ENCODE measurements at places on chromosomes 3 and 15.

DNA sequence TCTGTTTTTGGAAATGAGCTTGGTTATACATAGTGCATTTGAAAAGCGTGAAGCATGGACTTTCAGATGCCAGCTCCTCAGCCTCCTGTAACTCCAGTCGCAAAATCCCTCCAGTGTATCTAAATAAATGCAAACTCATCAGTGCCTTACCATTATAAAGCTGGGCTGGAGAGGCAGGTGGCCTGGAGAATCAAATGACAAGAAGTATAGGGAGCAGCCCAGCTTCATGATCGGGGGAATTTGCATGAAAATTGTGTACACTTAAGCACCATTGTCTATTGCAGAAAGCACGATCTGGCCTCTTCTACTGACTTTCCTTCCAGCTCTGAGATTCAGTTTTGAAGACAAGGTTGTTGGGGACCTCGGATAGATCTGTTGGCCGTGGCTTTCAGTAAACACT, 71.7 kb downstream of the IGF1R start:
- no peak for DNase-seq

DNA sequence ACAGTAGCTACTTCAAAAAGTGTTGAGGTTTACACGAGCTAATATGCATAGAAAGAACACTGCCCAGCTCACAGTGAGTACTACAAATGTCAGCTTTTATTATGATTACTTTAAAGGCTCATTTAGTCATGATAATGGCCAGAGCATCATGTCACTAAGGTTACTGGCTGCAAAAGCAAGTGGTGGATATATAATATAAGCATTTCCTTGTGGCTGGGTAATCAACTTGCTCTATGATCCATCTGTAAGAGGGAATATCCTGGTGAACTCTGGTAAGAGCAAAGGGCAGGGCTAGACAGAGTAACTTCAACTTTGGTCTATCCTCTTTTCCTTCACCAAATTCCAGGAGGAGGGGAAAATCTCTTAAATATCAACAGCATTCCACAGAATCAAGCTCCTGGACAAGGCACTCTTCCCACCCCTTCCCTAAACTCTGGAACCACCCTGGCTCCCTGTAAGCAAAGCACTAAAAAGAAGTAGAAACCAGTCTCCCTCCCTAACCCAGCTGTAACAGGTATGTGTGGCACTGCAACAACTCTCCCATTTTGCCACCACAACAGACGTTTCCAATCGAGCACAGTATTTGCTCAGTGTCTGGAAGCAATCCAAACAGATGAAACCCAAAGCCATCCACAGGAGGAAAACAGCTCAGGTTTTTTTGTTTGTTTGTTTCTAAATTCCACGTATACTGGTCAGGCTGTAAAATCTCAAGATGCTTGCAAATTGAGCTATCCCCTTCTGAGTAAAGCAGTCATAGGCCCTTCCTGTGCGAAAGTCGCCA, 13.4 kb downstream of the B4GALT4 start:
- DNase-seq: no peak

DNA sequence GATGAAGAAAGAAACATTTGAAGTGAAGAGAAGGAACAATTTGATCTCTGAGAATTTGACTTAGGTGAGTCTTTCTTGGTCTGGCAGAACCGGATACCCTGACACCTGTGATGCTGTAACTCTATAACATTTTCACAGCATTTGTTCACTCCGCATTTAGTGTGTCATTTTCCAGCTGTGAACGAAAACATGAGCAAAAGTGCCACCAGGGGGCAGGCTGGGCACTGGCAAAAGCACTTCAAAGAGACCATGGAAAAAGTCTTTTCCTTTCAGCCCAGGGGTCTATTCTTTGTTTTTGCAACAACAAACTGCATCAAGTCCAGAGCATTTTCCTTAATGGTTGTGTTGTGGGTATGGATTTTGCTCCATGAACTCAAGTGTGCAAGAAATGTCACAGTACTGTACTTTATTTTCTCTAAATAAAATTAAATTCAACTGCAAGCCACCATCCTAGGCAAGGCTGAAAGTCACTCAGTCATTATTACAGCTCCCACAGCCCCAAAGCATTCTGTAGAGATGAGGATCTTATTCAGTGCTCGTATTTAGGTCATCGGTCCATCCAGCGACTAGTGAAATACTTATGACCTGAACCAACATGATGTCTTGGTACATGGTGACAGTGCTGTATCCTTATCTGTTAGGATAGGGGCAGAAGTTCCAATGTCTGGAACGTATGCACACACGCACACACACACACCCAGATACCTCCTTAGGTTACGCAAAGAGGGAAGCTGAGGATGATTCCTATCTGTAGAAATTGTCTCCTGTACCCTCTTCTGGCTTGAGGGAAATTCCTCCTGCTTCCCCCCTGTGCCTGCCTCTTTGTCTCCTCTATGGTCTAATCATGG, 125.5 kb downstream of the GADL1 start:
- peak; percentile 83 for DNase-seq

DNA sequence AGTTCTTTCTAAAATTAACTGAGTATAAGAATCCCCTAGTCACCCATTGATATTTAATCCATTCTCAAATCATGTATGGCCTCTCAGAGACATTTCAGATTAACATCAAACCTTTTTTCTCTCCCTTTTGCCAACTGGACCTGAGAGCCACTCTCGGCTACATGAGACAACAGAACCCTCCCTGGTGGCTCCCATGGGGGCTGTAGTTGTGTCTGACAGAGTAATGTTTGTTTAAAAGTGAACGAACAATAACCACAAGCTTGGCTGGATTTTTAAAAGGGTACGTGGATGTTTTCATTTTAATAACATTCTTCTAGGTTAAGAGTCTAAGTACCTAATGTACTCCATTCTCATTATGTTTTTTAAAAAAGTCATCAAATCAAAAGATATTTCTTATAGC, 37.1 kb downstream of the P3H2 start:
- DNase-seq: no peak

GRCh38 chr3:161371441-161372320, at the start of gene SPTSSB:
TSS of gene SPTSSB (minus strand) at chr3:161371517. CDS start at chr3:161346323, 25,194 bp downstream.
- DNase-seq: peak; percentile 80

DNA sequence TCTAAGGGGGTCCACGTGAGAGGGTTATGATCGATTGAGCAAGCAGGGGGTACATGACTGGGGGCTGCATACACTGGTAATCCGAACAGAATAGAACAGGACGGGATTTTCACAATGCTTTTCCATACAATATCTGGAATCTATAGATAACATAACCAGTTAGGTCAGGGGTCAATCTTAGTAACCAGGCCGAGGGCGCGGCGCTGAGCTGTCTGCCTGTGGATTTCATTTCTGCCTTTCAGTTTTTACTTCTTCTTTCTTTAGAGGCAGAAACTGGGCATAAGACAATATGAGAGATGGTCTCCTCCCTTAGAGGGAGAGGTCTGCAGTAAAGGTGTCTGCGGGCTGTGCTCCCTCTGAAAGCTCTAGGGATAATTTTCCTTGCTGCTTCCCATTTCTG, 261.3 kb downstream of the XXYLT1 start:
- no peak for DNase-seq

GRCh38 chr3:102553876-102554275, 119.1 kb downstream of the ZPLD1 start:
- DNase-seq: no peak

- no peak for DNase-seq
These were observed 5.3 kb downstream of the FOXP1 start for GRCh38 chr3:71578054-71578751.

GRCh38 chr3:30475038-30475808, 131.2 kb upstream of the TGFBR2 start:
- DNase-seq: no peak

DNA sequence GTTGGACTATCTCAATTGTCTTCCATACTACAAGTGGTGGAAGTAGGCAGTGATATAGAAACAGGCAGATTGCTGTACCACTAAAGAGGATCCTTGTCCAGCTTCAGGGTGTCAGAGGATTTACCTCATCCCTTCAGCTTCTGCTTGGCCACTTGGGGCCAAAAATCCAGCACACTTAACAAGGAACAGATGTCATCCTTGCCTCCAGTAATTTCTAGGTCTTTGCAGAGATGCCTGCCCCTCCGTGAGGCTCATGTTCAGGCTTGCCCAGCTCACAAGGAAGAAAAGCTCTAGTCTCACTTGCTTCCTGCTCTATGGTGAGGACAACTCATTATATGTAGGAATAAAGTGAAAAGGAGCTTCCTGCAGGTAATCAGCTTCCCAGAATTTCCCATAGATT, 510.3 kb downstream of the EPHA3 start:
- DNase-seq: no peak

GRCh38 chr3:147390589-147391569, 15.5 kb downstream of the ZIC4 start:
- peak; percentile 70 for DNase-seq

GRCh38 chr3:196275126-196275525, 12.4 kb downstream of the PCYT1A start:
- DNase-seq: no peak

DNA sequence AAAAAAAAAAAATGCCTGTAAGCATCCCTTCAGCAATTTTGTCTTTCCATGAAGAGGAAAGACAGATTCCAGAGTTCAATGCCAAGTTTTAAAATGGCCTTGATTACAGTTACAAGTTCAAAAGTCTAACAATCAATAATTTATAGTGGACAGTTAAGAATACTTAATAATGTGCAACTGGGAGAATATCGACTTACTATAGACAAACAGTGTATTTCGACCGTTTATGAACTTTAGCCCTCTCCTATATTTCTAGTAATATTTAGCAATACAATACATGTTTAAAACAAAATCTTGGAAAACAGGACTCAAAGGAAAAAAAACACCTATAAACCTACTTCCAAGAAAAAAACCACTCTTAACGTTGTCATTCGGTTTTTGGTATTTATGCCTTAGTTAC, 1.5 kb downstream of the PBRM1 start:
- no peak for DNase-seq

DNA sequence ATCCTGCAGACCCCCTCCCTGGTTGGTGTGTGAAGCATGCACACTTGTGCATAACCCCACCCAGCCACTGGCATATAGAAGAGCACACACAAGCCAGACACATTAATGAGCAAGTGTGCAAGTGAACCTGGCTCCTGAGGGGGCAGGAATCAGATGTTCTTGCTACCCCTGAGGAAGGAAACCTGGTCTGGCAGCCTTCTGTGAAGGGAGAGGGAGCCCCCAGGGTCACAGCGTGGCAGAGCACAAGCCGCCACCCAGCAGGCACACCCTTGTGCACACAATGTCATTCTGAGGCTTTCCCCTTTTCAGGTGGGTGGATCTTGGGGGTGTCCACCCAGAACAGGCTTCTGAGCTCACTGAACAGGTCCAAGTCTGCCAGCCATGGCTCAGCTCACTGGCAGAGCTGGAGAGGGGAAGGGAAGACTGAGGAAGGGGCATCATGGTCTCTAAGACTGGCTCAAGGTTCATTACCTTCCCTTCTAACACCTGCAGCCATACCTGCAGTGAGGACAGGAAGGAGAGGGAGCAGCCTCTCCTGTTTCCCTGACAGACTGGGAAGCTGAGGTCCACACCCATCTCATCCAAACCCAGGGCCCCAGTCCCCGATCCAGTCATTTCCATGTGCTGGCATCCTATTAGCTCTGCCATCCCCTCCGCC, 31.6 kb upstream of the SEMA3F start:
- no peak for DNase-seq

GRCh38 chr3:125010393-125010792, 45.4 kb downstream of the HEG1 start:
- DNase-seq: no peak

- DNase-seq: no peak
These were observed 389.6 kb downstream of the NTRK3 start for GRCh38 chr15:87866961-87867360.

- no peak for DNase-seq
These were observed 408.1 kb upstream of the ZNF385D start for GRCh38 chr3:22159004-22159695.

DNA sequence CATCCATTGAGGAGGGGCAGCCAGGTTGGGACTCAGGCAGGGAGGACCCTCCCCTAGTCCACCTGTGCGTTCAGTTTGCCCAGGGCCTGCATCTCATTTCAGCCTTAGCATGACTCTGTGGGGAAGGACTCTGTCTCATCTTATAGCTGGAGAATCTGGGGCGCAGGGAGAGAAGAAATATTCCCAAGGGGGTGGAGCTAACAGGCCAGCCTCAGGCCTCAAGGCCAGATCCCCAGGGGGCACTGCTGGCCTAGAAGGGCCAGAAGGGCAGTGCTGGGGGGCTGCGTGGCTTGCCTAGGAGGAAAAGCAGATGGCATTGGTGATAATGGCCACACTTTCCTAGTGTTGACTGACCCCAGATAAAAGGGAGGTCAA, 10.9 kb downstream of the AMOTL2 start:
- DNase-seq: peak; percentile 76

DNA sequence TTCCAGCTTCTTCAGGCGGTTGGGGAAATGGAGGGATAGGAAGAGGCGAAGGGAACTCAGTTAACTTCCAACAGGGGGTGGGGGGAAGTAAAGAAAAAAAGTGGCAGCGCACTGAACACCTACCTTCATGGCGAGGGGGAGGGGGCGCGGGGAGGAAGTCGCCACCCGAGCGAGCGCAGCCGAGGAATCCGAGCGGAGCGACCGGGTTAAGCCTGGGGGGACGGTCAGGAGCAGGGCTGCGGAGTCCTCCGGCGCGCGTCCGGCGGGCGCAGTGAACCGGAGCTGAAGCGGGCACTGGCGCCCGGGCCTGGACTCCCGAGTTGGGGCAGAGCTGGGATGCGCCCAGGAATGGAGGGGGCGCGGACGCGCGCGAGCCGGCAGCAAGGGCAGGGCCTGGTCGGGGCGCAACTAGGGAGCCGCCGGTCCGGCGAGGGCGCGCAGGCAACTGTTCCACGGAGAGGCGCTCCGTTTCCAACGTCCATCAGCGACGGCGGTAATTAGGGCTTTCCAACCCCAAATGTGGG, at the start of gene WNT5A:
TSS of gene WNT5A (minus strand) at position 450 of the 524 bp plus-strand sequence. CDS start at position 129, 321 bp downstream.
- peak; percentile 79 for DNase-seq

DNA sequence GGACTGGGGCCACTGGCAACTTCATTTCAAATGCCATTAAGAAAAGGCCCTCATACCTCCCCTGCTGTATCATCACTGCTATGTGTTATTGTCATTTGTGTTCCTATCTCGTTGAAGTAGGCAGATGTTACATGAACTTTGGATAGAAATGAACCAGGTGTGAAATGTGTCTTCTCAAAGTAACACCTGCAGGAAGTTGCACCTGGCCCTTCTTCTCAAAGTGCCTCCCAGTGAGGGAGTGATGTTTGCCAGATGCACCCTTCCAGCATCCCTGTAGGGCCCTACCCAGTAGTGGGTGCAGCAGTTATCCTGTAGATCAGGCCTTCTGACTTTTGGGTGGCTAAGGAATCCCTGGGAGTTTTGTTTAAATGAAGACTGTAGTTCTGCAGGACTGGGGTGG, 197.7 kb upstream of the CTNNB1 start:
- no peak for DNase-seq

GRCh38 chr3:142977399-142977728, 13.9 kb upstream of the PAQR9 start:
- no peak for DNase-seq

- DNase-seq: no peak
These were observed 332.4 kb downstream of the ARPP21 start for GRCh38 chr3:35971686-35972085.
